ENCODE measurements at places on chromosomes 1 and 21.
A peak's percentile ranks its signal among the peaks of the same experiment; 100 is the strongest.

GRCh38 chr1:206905295-206906164 lies 8.3 kb downstream of the IL24 start:
- no peak for DNase-seq

DNA sequence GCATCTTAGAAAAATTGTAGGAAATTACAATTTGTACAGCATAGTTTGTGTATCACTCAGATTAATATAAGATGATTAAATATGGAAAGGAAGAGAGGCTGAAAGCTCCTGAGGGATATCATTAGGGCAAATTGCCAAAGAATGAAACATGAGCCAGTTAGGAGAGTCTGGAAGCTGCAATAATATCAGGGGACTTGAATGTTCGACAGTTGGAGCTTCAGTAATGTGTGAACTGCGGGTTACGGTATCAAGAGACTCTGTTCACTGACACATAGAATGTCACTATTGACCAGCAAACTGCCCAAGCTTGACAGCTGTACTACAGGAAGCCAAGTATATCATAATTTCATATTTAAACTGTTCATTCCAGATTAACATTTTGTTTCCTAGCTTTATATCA lies 157.2 kb downstream of the DENND1B start:
- no peak for DNase-seq

GRCh38 chr1:40848530-40849189 lies 13.5 kb downstream of the CITED4 start:
- DNase-seq, result peak; percentile 51

DNA sequence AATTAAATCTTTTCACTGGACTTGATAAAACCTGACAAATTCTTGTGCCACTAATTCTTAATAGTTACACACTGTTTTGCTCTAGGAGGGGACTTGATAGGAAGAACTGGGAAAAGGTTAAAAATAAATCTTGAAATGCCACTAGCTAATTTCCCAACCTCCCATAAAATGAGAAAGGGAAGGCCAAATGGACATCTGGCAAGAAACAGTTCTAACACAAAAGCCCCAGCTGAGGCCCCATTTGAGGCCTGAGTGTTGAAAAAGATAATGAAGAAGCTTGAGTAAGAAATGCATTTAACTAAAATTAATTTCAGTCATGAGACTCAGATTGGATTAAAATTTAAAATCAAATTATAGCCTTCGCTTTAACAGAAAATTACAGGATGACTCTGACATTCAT lies 11.2 kb upstream of the RAP1GAP start:
- DNase-seq, result no peak

DNA sequence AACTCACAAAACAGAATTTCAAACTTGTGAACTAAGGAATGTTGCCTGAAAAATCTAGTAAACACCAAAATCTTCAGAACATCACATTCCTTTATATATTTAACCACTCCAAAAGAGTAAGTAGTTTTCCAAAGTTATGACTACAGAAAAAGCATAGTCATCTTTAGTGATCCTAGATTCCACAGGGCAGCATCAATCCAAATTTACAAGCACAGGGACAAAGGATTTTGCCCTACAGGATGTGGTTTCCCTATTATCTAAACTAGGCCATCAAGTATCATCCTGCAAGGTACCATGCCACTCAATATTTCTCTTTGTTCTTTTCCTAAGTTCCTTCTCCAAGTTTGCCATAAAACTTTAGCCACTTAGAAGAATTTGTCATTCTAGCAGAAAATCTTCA lies 33.0 kb downstream of the COP1 start:
- no peak for DNase-seq

DNA sequence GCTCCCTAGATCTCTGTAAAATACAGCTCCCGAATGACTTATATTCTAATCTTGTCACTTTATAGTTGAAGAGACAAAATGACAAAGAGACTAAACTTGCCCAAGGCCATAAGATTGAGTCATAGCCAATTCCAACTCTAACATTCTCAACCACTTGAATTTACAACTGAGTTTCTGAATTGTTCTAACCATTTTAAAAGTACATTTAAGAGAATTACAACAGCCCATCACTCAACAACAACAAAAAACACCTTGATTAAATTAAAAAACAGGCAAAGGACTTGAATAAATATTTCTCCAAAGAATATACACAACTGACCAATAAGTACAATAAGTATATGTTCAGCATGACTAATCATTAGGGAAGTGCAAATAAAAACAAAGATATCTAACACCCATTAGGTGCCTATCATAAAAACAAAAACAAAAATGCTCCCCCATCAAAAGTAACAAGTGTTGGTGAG lies 8.7 kb upstream of the ADCY10 start:
- no peak for DNase-seq

- no peak for DNase-seq
Measured at GRCh38 chr1:98452162-98452561, 209.4 kb upstream of the SNX7 start.

DNA sequence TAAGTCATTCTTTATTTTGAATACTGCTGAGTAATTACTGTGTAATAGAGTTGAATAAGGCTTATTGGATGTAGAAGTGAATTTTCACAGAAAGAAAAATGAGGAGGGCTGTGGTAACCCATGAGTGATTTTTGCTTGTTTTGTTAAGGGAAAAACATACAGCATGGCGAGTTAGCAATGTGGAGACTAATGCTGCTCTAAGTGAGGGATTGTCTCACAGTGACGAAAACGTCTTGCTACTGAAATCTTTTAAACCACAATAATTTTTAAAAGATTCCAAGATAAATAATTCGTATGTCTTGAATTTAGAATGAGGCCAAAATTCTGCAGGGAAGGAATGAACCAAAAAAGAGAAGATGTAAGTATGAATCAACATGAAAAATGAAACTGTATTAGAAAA lies 16.2 kb upstream of the PLA2G4A start:
- DNase-seq, result no peak

GRCh38 chr1:82593561-82593960 lies 792.8 kb downstream of the ADGRL2 start:
- no peak for DNase-seq

DNA sequence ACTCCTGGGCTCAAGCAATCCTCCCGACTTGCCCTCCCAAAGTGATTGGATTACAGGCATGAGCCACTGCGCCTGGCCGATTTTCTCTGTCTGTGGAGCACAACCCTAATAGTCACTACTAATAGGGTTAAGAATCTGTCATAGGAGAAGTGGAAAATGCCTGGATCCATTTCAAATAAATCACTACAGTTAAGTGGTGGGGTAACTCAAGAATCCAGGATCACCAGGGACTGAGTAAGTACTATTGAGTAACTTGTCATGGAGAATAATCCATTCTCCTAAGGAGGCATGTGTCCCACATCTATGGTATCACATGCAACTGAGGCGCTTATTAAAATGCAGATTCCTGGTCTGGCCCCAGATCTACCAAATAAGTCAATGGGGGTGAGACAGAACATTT lies 53.2 kb downstream of the OPTC start:
- no peak for DNase-seq

DNA sequence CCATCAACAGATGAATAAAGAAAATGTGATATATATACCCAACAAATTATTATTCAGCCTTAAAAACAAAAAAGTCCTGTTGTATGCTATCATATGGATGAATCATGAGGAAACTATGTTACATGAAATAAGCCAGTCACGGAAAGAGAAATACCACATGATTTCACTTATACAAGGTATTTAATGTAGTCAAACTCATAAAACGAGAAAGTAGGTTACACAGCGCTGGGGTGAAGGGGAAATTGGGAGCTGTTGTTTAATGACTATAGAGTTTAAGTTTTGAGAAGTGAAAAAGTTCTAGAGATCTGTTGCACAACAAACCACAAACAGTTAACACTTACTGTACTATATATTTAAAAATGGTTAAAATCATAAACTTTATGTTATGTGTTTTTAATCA lies 58.5 kb downstream of the SLC25A24 start:
- no peak for DNase-seq

GRCh38 chr1:236161230-236161629 lies 18.9 kb downstream of the GPR137B start:
- peak; percentile 16 for DNase-seq

GRCh38 chr21:15601390-15601789 lies 128.4 kb upstream of the USP25 start:
- DNase-seq, result no peak

DNA sequence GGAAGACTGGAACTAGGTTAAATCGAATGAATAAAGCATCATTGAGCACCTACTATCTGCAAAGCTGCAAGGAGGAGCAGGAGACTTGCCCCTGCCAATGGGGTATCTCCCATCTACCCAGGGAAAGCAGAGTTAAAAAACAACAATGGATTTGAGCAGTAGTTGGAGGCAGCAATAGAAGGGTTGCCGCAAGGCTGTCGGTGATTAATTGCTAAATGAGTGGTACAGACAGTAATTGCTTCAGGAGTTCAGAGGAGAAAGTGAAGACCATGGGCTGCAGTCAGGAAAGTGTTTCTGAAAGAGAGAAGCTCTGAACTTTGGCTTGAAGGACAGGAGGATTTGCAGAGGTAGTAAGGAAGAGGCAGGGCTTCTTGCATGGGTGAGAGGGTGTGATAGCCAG lies 152.9 kb downstream of the ACTL8 start:
- DNase-seq, result no peak

DNA sequence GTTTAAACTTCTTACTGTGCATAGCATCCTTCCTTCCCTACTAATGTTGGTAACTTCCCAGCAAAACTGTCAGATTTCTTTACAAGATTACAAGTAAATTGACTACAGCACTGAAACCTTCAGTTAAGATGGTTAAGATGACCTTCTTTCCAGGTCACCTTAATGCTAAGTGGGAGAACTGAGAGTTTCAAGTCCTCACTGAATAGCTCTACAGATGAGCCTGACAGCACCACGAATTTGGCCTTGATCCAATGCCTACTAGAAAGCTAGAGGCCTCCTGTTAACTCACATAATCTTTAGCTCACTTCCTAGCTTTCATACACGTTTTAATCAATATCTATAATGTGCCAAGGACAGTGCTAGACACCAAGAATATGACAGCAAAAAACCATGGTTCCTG lies 276.0 kb upstream of the PLD5 start:
- DNase-seq, result no peak

GRCh38 chr1:35030338-35030737 lies 1.4 kb downstream of the ZMYM6 start:
- DNase-seq, result no peak

- DNase-seq, result no peak
Measured at GRCh38 chr1:147292012-147292411, 49.5 kb downstream of the CHD1L start.

DNA sequence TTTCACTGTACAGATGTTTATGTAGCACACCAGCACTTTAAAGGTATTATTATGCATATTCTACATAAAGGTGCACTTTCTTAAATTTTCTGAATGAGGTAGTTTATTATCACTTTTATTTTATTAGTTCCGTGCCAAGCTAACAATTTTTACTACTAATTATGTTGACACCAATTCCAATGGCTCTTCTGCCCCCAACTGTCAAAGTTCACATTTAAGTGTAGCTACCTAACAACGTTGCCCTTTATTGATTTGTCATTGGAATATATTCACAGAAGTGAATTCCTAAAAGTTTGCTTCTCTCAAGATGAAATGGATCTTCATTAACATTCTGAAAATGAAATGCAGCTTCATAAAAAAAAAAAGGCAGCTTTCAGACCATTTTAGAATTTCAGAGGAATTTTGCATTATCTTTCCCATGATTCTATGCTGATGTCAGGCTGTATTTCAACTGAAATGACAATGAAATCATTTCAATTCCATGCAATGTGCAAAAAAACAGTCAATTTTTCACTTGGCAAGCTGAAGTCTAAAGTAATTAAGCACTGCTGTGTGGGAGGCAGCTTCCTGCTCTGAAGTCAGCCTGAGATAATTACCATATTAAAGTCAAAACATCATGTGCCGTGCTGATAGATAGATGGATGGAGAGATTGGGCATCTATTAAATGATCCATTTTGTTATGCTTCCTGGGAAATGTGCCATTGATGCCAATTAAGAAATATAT lies 229.2 kb downstream of the TTLL7 start:
- DNase-seq, result no peak

GRCh38 chr1:58904299-58905125 lies 120.7 kb upstream of the JUN start:
- no peak for DNase-seq

DNA sequence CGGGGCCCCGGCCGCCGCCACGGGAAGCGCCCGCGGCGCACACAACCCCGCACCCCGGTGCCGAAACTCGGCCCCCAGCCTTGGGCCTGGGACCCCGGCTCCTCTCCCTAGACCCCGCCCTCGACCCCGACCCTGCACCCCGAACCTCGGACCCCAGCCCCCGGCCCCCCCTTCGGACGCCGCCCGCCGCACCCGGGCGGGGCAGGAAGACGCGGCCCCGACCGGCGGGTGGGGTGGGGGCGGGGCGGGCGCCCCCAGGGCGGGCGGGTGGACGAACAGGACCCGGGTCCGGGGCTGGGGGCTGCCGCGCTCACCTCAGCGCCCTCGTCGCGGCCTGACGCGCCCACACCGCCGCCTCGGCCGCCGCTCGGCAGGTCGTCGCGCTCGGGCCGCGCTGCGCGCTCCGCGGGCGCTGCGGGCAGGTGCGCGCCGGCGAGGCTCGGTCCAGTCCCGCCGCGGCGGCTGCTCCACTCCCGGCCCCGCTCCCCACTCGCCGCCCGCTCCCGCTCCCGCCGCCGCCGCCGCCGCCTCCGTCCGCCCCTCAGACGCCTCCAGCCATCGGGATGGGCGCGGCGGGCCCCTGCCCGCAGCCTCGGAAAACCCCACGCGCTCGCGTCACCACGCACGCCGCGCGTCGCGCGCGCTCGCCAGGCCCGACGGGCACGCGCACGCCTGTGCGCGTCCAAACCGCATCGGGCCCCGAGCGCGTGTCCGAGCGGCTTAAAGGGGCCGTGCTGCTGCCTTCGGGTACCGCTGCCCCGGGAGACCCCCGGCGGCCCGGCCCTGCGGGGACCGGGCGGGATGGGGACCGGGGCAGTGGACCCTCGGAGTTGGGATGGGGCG lies at the start of gene GNB1:
TSS of gene GNB1 (minus strand) at position 582 of the 843 bp plus-strand sequence. CDS start 65,634 bp downstream, outside the sequence.
- peak; percentile 97 for DNase-seq

DNA sequence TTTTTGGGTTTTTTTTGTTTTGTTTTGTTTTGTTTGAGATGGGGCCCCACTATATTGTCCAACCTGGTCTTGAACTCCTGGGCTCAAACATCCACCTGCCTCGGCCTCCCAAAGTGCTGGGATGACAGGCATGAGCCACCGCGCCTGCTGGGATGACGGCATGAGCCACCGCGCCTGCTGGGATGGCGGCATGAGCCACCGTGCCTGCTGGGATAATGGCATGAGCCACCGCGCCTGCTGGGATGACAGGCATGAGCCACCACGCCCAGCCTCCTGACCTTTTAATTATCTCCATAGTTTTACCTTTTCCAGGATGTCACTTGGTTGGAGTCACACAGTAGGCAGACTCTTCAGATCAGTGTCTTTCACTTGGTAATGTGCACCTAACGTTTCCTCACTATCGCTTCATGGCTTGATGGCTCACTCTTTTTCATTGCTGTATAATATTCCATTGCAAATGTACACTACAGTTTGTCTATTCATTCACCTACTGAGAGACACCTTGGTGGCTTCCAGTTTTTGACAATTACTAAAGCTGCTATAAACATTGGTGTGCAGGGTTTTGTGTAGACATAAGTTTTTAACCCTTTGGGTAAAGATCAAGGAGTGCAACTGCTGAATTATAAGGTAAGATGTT lies 10.1 kb upstream of the PDXK start:
- no peak for DNase-seq
